ENCODE measurements at places on chromosomes 1 and 21.

DNA sequence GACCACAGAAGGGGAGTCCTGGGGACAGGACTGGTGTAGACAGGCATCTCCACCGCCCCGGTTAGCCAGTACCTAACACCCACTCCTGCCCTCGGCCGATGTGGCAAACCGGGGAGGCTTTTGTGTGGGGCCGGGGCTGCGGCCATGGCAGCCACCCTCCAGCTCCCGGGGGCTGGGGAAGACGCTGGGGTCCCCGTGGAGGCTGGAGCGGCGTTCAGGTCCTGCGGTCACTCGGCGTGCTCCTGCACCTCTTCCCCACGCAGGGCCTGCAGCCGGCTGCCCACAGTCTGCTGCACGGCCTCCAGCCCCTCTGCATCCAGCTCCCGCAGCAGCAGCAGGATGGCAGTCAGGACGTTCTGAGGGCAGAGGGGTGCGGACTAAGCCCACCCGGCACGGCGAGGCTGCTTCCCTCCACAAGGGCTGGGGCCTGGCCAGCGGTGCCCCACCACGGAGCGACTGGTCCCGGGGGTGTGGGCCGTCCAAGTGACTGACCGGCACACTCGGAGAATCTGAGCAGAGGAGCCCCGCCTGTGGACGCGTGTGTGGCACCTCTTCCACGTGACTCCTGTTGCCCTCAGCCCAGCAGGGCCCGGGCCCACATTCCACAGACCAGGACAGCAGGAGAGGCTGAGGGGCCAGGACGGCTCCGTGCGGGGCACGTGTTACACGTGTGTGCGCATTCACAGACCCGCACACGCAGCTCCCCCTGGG, 9.1 kb downstream of the CFAP410 start:
- DNase-seq = no peak

- DNase-seq = no peak
Measured at GRCh38 chr1:39174390-39175081, 30.0 kb upstream of the MACF1 start.

- no peak for DNase-seq
Measured at GRCh38 chr1:245370175-245370825, 215.5 kb downstream of the KIF26B start.

DNA sequence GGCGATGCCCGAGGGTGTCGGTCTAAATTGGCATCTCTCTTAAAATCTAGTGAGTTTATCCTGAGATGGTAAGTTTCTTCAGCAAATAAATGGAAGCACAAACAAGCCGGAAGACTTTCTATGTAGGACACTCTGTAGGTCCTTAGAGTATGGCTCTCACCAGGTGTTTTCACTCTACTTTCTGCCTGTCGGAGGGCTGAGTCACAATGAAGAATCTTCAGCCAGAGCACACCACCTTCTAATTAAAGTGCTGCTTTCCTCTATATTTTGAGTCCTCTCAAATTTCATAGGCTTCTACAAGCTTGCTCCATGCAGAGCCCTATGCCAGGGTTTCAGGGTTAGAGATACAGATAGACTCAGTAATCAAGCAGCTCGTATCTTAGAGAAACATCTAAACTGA, 27.1 kb downstream of the KCNK1 start:
- DNase-seq = no peak

GRCh38 chr1:203797948-203798655, 2.7 kb downstream of the ZBED6 start:
- DNase-seq = no peak

DNA sequence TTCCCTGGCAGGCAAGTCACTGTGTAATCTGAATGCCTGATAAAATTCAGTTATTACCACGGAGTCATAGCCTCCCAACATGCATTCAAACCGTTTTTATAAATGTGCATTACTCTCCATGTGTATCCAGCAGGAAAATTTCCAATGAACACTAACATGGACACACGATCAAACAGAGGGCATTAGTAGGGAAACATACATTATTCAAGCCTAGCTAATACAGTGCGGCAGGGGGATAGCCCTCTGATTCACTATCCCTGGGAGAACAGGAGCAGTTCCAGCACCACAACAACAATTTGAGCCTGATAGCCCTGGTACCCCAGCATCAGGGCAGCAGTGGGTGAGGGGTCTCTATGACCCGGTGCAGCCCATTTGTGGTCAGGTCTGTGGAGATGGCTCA, 35.8 kb upstream of the HMGB4 start:
- DNase-seq = no peak

All from stimulated activated CD8-positive, alpha-beta memory T cell treated with anti-CD3 and anti-CD28 coated beads, Interleukin-7, amount 100 ng/mL, for 1 hour (primary cell).